Stimulated activated CD4-positive, alpha-beta T cell treated with anti-CD3 and anti-CD28 coated beads, TNF-alpha, amount 100 ng/mL, for 48 hours (primary cell): ENCODE measurements at places on chromosomes 16 and 17.

GRCh38 chr16:53712065-53712464 is 8.1 kb downstream of the FTO start:
- DNase-seq = no peak

DNA sequence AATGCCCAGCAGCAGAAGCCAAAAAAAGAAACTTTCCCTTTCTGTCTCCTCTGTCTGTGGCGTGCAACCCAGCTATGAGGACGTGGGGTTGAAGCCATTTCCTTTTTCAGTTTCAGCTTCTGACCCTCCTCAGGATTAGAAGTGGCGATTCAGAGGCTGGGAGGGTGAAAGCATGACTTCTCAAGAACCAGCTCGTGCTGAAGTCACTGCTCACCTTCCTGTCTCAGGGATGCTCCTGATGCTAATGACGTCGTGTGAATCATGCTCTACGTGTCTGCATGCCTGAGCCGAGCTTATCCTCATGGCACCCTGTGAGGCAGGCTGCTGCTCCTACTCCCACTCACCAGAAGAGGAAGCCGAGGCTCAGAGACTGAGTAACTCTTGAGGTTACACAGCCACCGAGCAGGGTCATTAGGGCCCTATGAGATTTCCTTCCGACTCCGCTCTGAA is 5.7 kb upstream of the LPO start:
- peak; percentile 48 for DNase-seq

DNA sequence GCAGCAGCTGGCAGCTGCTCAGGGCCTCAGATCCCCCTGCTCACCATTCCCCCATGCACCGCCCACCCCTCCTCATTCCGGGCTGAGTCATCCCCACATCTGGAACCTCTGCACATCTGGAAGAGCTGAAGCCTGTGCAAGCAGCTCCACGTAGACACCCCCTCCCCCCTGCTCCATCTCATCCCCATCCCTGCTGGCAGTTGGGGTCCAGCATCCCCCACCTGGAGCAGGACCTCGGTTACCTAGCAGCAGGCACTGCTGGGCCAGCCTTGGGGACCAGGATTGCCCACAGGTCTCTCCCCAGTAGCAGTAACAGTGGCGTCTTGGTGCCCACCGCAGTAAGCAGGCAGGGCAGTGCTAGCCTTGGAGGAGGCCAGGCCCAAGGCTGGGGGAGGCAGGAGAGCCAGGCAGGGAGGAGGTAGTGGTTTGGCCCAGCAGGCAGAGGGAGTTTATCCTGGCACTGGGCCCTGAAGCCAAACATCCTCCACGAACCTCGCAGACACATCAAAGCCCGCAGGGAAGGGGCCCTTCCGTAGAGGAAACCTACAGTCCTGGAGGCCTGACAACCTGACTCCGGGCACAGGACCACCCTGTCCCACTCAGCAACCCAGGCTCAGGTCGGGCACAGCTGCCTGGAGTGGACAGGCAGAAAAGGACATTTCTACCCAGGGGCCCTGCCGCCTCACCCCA is 7.7 kb upstream of the TMEM92 start:
- DNase-seq = no peak

DNA sequence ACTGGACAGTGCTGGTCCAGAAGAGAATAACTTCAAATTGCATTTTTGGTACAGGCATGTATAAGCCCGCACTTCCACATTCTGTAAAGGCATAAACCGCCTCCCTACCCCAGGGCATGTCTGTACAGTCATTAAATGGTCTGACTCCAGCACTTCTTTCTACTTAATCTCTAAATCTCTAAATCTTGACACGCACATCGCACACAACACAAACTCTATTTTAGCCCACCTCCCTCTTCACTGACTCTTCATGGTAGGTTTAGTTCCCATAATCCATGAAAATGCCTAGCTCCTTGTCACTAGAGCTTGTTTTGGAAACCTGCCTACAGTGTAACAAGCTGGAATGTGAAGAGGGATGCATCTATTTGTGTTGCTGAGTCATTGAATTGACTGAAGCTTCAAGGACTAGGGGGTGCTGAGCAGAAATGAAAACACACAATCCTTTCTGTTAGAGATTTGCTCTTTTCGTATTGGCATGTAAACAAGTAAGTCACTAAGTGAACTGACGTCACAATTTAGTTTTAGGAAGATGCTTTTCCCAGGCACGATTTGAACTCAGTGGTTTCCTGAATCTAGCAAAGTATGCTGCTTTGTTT is 1.6 kb upstream of the DUSP14 start:
- no peak for DNase-seq

DNA sequence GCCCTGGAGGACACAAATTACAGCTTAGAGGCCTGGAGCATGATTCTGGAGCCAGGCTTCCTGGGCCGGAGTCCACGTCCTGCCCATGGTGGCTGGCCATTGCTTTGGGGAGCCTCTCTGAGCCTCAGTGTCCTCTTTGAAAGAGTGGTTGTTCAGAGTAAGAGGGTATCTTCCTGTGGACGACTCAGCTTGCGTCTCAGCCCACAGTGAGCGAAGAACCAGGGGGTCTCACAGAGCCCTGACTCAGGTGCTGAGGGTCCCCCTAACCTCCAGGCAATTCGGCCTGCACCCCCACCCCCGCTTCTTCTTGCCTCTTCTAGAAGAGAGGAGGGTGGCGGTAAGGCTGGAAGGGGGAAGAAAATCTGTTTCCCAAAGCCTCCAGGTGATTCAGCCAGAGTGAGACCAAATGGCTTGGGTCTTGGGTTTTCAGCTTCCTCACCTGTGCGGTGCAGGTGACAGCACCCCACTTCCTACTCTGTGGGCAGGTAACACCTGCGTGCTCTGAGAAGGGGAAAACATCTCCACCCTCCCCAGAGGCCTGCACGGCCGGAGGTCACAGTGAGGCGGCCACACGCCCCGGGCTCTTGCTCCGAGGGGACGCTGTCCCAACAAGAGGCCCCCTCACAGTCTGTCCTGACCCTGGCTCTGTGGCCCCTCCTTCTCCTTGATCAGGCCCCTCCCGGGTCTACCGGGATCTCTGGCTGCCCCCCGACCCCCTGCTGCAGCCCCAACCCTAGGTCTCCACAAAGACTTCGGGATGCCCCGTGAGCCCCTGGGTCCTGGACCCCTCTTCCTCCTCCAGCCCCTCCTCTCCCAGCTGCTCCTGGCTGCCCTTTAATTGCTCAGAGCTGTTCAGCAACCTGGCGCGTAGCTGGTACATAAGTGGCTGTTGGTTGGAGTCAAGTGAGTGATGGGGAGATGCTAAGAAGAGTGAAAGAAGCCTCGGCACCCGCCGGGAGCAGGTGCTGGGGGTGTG is 119.2 kb downstream of the METRNL start:
- no peak for DNase-seq

- no peak for DNase-seq
Measured at GRCh38 chr17:44001461-44001920, 2.9 kb upstream of the NAGS start.

DNA sequence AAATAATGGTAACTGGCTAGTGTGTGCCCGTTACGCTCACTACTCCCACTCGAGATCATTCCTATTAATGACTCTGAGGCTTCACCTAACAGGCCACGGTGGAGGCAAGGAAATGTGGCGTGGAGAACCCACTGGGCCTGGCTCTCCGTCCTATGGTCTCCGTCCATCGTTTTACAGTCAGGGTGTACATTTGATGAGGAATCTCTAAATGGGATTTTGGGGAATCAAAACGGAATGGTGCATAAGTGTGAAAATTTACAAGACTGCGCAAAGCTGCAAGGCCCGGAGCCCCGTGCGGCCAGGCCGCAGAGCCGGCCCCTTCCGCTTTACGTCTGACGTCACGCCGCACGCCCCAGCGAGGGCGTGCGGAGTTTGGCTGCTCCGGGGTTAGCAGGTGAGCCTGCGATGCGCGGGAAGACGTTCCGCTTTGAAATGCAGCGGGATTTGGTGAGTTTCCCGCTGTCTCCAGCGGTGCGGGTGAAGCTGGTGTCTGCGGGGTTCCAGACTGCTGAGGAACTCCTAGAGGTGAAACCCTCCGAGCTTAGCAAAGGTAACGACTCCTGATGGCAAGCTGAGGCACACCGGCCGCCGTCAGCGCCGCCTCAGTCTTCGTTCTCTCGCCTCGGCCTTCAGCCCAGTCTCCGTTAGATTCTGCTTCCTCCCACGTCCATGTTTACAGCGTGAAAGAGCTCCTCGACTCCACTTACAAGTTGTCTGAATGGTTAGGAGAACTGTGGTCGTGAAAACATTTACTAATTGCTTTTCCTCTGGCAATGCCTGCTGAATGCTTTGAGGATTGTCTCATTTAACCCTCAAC is at the start of gene RAD51C:
Gene RAD51C, plus strand, starts transcription at position 364 of the 817 bp plus-strand sequence. Its CDS starts 42 bp downstream, at position 406.
- peak; percentile 78 for DNase-seq

- DNase-seq = no peak
Measured at GRCh38 chr17:76154292-76154691, 13.2 kb upstream of the FOXJ1 start.

DNA sequence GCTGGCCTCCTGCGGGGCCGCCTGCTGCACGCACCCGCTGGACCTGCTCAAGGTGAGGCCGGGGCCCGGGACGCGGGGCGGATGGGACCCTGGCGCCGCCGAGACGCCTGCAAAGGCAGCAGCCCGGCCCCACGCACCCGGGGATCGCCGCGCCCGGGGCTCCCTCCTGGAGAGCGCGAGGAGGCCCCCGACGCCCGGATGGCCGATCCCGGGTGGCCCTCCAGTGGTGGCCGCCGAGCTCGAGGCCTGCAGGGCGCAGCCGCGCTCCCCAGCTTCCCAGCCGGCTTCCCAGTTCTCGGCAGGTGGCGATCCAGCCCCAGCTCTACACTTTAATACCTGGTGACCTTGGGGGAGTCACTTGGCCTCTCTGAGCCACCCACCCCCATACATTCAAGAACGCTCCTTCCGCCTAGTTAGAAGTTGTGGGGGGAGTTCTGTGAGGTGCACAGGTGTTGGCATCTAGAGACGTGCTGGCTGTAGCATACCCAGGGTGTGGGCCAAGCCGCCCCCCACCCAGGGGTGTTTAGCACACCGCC is 452 bp downstream of the SLC25A10 start:
- DNase-seq = no peak

DNA sequence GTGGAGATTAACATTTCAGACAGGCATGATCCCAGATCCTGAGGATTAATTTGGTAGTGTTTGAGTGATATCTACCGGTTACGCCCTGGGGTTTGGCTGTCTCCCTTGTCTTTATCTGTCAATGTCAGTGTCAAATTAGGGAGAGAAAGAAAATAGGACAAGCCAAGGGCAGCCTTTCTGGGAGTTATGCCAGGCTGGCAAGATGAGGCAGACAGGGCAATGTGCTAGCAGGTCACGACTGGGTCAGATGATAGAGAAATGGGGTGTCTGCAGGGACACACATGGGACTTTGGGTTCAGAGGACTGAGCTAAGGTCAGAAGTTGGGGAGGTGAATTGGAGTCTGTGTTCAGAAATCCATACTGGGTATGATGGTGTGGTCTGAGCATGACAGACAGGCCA is 27.4 kb upstream of the LYRM9 start:
- no peak for DNase-seq

DNA sequence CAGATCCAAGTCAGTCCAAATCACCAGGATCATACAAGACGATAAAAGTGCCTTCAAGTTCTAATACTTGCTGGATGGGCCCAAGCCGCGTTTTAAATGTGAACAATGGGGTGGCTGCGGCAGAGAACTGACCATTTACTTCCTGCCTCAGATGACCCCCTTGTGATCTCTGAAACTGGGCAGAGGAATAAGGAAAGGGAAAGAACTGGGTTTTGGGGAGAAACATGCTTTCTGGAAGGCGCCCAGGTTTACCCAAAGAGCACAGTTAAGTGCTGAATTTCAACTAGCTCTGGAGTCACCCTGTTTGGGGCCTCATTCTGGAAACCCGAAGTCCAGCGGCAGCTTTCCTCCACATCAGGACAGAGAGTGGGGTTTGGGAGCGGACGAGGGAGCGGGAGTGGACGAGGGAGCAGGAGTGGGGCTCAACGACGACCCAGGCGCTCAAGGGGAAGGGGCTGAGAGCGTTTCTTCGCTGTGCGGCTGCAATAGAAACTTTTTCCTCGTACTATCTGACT is 1.6 kb downstream of the FAM20A start:
- no peak for DNase-seq

DNA sequence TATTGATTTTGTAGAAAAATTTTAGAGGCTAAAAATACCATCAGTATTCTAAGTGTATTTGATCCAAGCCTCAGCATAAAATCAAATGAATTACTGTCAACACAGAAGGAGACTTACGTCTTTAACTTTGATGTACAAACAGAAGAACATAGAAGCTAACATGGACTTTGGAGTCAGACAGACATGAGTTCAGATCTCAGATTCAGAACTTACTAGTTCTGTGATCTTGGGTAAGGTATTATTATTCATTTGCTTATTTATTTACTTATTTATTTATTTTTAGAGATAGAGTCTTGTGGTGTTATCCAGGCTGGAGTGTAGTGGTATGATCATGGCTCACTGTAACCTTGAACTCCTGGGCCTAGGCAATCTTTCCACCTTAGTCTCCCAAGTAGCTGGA is 4.0 kb upstream of the SLFN12L start:
- no peak for DNase-seq

DNA sequence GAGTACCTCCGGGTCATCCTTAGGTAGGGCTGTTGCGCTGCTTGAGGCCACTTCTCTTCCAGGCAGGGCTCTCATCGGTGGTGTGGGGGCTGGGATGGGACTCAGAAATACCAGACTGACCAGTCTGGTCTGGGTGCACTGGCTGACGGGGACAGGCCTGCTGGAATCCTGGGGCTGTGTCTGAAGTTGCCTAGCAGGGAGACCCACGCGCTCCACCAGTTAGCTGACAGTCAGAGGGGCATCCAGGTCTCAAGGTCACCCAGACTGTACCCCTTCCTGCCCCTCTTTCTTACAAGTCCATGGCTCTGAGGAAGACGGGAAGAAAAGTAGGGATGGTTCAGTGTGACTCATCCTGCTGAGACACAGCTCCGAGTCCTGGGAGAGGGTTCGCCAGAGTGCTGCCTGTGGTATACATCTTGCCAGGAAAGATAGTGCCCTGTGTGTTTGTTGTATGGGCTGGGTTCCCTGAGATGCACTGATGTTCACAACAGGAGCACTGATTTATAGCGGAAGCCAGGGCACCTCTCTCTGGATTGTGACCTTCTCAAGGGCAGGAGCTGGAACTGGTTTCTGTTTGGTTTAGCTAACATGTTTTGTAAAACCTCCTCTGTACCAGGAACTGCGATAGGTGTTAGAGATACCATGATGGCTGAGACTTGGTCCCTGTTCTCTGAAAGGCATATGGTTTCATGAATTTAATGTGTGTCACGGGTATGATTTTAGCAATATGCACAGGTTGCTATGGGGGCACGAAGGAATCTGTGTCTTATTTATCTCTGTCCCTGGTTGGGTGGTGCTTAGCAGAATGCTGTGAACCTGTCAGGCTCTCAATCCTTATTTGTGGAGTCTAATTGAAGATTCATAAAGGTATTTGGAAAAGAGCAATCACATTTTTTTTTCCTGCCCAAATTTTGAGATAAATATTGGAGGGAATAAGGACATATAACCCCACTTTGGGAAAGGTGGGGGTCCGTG is 97.5 kb downstream of the OR1D5 start:
- DNase-seq = no peak
